ENCODE measurements at places on chromosomes 6 and 20. TPM values are rescaled to one million over a fixed set of nuclear protein-coding genes. Genes with fewer than 3 reads are reported as not detected.

GRCh38 chr6:53864781-53865180 is 70.0 kb downstream of the LRRC1 start:
- H3K4me3 ChIP-seq = no peak overlapping the region
- no peaks in the 10 kb centered on the region for H3K36me3 ChIP-seq
- no peaks in the 10 kb centered on the region for H3K4me1 ChIP-seq

DEFB116 gene
- total RNA-seq = not detected

- no peaks in the 10 kb centered on the region for H3K27me3 ChIP-seq
- no peaks in the 10 kb centered on the region for H3K36me3 ChIP-seq
- no peak for DNase-seq
- H3K4me1 ChIP-seq = peaks cover 5% of the 10 kb centered on the region
Observed at GRCh38 chr6:135627092-135627715, 129.7 kb upstream of the AHI1 start.

- no peak for DNase-seq
- no peaks in the 10 kb centered on the region for H3K27me3 ChIP-seq
- H3K36me3 ChIP-seq = peaks cover 11% of the 10 kb centered on the region
- no peak overlapping the region for H3K27ac ChIP-seq
- H3K4me3 ChIP-seq = no peak overlapping the region
Observed at GRCh38 chr20:58260006-58260405, 31.6 kb upstream of the ANKRD60 start.

GRCh38 chr6:138815797-138816528 is 20.1 kb downstream of the ECT2L start:
- DNase-seq = no peak
- H3K36me3 ChIP-seq = no peaks in the 10 kb centered on the region
- H3K27me3 ChIP-seq = no peaks in the 10 kb centered on the region
- H3K4me1 ChIP-seq = no peaks in the 10 kb centered on the region

TFAP2A gene
- not detected for total RNA-seq

C6orf163 gene
- 5.3 TPM for total RNA-seq

GRCh38 chr20:4225745-4226144 is 210.4 kb upstream of the RNF24 start:
- H3K4me1 ChIP-seq = no peaks in the 10 kb centered on the region
- no peak overlapping the region for H3K4me3 ChIP-seq
- peaks cover 14% of the 10 kb centered on the region for H3K27me3 ChIP-seq

- no peaks in the 10 kb centered on the region for H3K36me3 ChIP-seq
- H3K4me3 ChIP-seq = no peak overlapping the region
- no peaks in the 10 kb centered on the region for H3K4me1 ChIP-seq
Observed at GRCh38 chr6:100176311-100176950, 182.4 kb upstream of the MCHR2 start.

POPDC3 gene
- 175 TPM for total RNA-seq

DNA sequence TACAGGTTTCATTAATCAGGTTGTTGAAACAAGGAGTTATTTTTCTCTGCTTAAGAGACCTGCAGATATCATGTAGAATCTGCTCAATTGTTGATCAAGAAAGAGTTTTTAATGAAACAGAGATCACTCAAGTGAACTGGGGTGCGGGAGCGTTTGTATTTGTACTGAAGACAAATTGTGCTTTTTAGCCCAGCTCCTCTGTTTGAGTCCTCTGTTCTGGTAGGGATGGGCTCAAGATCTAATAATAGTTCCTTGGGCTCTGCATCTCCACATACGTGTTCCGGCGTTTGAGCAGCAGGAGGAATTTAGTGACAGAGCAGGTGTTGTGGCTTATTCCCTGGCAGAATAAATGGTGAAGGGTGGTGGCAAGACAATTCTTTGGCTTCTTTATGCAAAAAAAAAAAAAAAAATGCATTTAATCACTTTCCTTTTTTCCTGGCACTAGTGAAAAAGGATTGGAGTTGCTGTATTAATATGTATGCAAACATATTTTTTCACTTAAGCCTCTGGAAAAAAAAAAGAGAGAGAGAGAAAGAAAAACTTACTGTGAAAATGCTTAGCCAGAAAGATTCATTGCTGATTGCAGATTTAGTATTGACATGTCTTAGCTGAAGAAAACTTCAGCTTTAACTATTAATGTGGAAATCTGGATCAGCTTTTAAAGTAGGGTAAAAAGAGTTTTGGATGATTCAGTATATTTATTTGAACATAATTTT is 4.0 kb downstream of the CITED2 start:
- H3K4me1 ChIP-seq = peaks cover 24% of the 10 kb centered on the region
- no peaks in the 10 kb centered on the region for H3K27me3 ChIP-seq
- H3K36me3 ChIP-seq = no peaks in the 10 kb centered on the region

ATRN gene
- 17.1 TPM for total RNA-seq

RPS6KA2 gene
- total RNA-seq = 32.9 TPM

GRCh38 chr20:43516251-43516824 is 8.8 kb downstream of the L3MBTL1 start:
- H3K4me1 ChIP-seq = peaks cover 14% of the 10 kb centered on the region
- H3K4me3 ChIP-seq = no peak overlapping the region

ZSCAN23 gene
- total RNA-seq = 0.62 TPM

DNA sequence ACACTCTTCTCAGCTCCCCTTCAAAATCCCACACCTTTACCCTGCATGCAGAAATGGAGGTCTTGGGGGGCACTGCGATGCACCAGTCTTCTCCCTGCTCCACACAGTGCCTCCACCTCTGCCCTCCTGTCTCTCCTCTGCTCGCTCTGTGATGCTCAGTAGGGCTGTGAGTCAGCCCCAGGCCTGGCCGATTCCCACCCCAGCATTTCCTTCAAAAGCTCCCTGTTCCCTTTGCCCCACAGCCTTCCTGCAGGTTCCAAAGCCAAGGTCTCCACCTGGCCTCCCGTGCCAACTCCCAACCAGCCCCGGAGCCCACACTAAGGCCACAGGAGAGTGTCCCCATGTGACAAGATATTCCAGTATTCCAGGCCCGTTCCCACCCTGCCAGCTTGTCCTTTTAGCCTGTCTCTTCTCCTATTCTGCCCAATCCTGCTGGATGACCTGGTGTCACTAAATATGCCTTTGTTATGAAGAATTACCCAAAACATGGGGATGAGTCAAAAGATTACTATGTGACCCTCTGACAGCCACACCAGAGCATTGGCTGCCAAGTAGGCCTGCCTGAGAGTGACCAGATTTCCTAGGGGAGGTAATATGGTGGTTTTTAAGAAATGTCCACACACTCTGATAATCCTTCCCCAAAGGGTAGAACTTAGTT is 118.9 kb upstream of the NXT1 start:
- no peaks in the 10 kb centered on the region for H3K36me3 ChIP-seq
- no peak overlapping the region for H3K27ac ChIP-seq
- H3K4me1 ChIP-seq = no peaks in the 10 kb centered on the region
- H3K4me3 ChIP-seq = no peak overlapping the region

DNA sequence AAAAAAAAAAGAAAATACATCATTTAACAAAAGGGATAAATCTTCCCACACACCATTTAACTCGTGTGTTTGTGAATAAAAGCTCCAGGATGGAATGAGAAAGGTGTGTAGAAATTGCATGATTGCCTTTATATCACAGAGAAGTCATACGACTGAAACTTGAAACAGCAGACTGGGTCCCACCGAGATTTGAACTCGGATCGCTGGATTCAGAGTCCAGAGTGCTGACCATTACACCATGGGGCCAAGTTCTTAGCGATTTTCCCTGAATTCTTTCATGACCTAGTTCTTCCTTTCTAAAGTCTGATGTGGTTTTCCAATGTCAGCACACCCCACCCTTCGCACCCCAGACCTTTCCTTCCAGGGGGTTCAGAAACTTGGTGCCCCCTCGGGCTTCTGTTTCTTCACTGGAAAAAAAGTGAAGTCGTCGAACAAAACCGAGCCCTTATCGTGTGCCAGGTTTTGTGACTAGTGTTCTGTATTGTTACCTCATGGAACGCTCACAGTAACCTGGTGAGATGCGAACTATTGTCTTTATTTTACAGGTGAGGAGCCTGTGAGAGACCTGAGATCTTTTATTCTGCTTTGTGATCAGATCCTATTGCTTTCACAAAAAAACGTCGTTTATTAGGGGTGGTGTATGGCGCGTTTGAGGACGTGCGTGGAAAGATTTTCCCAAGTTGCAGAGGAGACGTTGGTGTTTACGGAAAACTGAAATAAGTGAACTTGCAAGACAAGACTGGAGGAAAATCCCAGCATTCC is 120.8 kb downstream of the OR2B2 start:
- H3K27me3 ChIP-seq = peaks cover 20% of the 10 kb centered on the region
- H3K4me3 ChIP-seq = peak overlapping the region; percentile 60
- H3K4me1 ChIP-seq = peaks cover 14% of the 10 kb centered on the region
- H3K36me3 ChIP-seq = no peaks in the 10 kb centered on the region
- DNase-seq = peak; percentile 28
- no peak overlapping the region for H3K27ac ChIP-seq

DNA sequence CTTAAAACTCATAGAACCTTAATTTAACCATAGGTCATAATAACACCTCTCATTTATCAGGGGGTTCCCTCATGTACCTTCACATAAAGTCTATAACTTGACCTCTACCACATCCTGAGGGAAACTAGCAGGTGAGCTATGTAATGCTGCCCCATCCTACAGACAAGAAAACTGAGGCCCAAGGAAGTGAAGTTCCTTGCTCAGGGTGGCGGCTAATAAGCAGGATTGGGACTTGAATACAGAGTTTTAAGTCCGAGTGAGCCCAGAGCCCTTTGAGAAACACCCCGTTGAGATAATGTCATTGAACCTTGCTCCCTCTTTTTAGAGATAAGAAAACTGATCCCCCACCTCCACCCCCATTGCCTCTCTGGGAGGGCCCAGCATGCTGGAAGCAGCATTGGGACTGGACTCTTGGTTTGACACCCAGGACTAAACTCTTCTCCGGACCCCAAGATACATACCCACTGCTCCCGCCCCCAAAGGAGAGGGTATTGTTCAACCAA is 429 bp downstream of the BNIP5 start:
- no peak overlapping the region for H3K4me3 ChIP-seq
- H3K4me1 ChIP-seq = no peaks in the 10 kb centered on the region
- H3K36me3 ChIP-seq = no peaks in the 10 kb centered on the region
- H3K27me3 ChIP-seq = peaks cover 27% of the 10 kb centered on the region
- DNase-seq = no peak

- DNase-seq = no peak
- no peak overlapping the region for H3K4me3 ChIP-seq
- no peaks in the 10 kb centered on the region for H3K36me3 ChIP-seq
- H3K27me3 ChIP-seq = peaks cover 8% of the 10 kb centered on the region
- H3K4me1 ChIP-seq = no peaks in the 10 kb centered on the region
Observed at GRCh38 chr20:22675341-22675740, 91.0 kb upstream of the FOXA2 start.

GRCh38 chr6:9168669-9169068 is 733.3 kb upstream of the SLC35B3 start:
- H3K27me3 ChIP-seq = no peaks in the 10 kb centered on the region
- no peak overlapping the region for H3K4me3 ChIP-seq
- no peaks in the 10 kb centered on the region for H3K4me1 ChIP-seq
- H3K36me3 ChIP-seq = no peaks in the 10 kb centered on the region

DNA sequence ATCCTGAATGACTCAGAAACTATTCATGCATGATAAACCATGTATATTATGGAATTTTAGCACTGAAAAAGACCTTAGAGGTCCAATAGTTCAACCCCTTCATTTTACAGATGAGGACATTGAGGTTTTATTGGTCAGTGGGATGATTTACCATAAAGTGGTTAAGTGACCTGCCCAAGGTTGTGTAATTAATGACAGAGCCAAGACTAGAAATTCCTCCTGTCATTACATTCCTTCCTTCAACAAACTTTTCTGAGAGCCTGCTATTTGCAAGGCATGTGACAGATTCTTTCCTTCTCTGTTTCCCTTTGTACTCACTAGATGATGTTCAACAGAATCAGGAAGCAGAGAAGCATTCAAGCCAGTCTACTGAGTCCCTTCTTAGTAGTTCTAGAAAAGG is 170.7 kb upstream of the KCNK16 start:
- H3K27ac ChIP-seq = no peak overlapping the region
- no peaks in the 10 kb centered on the region for H3K27me3 ChIP-seq
- no peak for DNase-seq
- H3K4me1 ChIP-seq = no peaks in the 10 kb centered on the region
- no peak overlapping the region for H3K4me3 ChIP-seq

DNA sequence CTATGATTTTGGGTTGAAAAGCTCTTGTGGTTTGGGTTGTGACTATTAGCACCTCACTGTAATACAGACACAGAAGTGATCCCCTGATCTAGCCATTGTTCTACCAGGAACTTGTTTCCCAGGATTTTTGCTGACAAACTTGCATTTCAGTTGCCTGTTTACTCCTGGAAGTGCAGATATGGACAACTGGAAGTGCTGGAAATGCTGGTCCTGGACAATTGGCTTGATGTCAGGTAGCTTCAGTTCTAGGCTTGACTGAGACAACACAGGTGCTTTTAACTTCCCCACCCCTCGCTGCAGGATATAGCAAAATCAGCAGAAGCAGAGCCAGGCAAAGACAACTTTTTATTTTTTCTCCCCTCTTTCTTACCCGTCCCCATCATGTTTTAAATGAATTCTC is 27.1 kb upstream of the FBXO30 start:
- peaks cover 16% of the 10 kb centered on the region for H3K4me1 ChIP-seq
- H3K27me3 ChIP-seq = no peaks in the 10 kb centered on the region
- no peak overlapping the region for H3K27ac ChIP-seq
- no peak for DNase-seq

- H3K27me3 ChIP-seq = peaks cover 24% of the 10 kb centered on the region
- peaks cover 16% of the 10 kb centered on the region for H3K4me1 ChIP-seq
- DNase-seq = no peak
- no peak overlapping the region for H3K27ac ChIP-seq
- no peak overlapping the region for H3K4me3 ChIP-seq
- no peaks in the 10 kb centered on the region for H3K36me3 ChIP-seq
Observed at GRCh38 chr6:29624520-29624961, 8.4 kb downstream of the GABBR1 start.

DNA sequence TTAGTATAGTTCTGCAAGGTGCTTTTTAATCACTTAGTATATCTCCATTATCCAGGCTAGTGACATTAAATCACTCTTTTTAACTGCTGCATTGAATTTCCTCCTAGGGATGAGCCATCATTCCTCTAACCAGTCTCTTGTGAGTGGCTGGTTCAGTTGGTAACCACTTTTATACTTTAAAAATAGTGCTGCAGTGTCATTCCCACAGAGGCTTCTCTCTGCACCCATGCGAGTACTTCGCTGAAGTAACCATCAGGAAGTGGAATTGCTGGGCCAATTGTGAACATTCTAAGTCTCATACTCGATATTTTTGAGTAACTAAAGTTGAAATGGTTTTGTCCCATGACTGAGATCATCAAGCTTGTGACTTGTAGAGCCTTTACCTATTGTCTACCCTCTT is 2.1 kb downstream of the BTN3A2 start:
- no peak overlapping the region for H3K4me3 ChIP-seq
- no peaks in the 10 kb centered on the region for H3K27me3 ChIP-seq
- H3K36me3 ChIP-seq = no peaks in the 10 kb centered on the region
- H3K4me1 ChIP-seq = peaks cover 8% of the 10 kb centered on the region

DNA sequence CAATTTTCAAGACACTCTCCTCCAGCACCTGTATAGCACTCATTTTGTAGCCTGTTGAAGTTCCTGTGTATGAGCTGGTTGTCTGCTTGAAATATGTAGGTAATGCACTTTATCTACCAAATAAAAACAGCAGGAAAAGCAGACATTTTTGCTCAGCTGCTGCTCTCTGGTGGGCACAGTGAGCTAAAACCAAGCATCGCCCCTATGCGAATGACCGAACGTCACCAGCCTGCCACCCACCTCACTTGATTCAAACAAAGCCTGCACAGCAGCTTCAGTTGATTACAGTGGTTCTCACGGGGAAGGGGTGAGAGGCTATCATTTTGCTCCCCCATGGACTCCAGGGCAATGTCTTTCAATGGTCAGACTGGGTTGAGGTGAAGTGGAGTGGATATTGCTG is 185.7 kb downstream of the SASH1 start:
- no peak overlapping the region for H3K4me3 ChIP-seq
- H3K4me1 ChIP-seq = peaks cover 7% of the 10 kb centered on the region
- no peaks in the 10 kb centered on the region for H3K36me3 ChIP-seq
- H3K27me3 ChIP-seq = no peaks in the 10 kb centered on the region
- DNase-seq = no peak

Data from gastrocnemius medialis (tissue), 4 donors.